Fibroblast of mammary gland (primary cell): ENCODE measurements at places on chromosomes 1 and 21.

GRCh38 chr1:23029337-23029736, 10.1 kb downstream of the KDM1A start:
- no peak for DNase-seq

- no peak for DNase-seq
Observed at GRCh38 chr1:34865573-34865972, 6.0 kb upstream of the SMIM12 start.

DNA sequence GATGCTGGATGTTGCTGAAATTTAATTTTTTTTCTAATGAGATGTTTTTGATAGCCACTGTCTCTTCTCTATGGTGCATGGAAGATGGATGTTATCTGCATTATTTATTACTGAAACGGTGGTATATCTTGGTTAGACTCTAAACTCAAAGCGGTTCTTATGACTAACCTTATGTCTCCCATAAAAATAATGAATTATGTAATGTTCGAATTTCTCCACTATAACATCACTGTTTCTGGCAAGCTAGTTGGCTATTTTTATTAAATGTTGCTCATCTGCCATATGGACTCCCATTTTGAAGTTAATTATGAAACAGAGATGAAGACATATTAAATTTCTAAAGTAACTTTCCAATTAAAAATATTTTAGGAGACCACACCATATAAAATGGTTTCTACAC, 808.6 kb upstream of the ADGRL4 start:
- peak; percentile 48 for DNase-seq

GRCh38 chr1:27491748-27492700, 2.1 kb upstream of the WASF2 start:
- DNase-seq = no peak

GRCh38 chr21:16606271-16606670, 876.5 kb downstream of the USP25 start:
- DNase-seq = no peak

DNA sequence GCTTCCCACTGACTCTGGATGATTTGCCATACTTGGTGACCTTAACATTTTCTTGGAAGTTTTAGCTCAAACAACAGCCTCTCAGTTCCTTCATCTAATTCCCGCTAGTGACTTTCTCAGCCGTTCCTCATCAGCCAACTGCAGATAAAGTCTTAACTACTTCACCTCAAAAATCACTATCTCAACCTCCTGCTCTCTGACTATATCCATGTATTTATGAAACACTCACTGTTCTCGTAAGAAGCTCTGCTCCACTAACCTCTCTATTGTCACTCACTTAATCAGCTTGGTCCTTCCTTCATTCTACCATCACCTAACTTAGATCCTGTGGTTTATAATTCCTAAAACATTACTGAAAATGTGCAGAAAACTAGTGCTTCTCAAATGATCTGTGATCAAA, 1551.6 kb downstream of the MRPL39 start:
- DNase-seq = no peak

DNA sequence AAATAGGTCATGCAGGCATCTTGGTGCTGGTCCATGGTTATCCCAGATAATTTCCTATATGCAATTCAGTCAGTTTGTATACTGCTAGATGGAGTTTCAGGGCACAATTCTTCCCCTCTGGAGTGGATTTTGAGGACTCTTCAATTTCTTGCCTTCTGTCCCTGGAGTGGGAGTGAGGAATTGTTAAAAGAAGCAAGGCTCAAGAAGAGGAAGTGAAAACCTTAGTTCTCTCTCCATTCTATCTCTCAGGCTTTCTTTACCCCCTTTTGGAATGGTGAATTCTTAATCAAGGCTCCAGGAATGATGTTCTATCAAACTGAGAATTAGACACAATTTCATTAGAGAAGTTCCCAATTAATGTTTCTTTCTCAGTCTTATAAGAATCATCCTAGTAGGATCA, 67.1 kb downstream of the RWDD3 start:
- DNase-seq = no peak

DNA sequence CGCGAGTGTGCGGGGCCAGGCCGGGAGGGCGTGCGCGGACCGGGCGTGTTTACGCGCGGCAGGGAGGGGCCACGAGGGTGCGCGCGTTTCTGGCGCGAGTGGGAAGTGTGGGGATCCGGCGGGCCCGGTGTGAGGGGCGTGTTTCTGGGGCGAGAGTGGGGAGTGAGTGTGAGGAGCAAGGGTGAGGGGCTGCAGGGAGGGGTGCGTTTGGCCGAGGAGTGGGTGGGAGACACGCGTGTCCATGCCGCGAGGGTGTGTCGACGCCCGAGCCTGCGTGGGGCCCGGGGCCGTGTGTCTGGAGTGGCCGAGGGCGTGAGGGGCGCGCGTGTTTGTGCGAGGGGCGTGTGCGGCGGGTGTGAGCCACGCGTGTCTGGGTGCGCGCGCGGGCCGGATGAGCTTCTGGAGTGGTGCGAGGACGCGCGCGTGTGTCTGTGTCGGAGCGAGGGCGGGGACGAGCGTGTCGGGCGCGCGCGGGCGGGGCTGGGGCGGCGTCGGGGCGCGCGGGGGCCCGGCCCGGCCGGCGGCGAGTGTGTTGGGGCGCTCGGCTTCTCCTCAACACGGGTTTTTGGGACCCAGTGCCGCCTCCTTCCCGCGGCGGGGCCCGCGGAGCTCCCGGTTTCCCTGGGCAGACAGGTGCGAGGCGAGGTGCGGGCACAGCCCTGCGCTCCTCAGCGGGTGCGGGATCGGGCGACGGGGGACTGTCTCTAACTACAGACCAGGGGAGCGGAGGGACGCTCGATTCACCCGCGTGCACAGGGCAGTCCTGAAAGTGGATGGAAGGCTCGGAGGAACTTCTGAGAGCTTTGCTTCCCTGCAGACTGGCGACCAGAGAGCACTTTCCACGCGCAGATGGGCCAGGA, 65.8 kb upstream of the VAMP3 start:
- DNase-seq = no peak

DNA sequence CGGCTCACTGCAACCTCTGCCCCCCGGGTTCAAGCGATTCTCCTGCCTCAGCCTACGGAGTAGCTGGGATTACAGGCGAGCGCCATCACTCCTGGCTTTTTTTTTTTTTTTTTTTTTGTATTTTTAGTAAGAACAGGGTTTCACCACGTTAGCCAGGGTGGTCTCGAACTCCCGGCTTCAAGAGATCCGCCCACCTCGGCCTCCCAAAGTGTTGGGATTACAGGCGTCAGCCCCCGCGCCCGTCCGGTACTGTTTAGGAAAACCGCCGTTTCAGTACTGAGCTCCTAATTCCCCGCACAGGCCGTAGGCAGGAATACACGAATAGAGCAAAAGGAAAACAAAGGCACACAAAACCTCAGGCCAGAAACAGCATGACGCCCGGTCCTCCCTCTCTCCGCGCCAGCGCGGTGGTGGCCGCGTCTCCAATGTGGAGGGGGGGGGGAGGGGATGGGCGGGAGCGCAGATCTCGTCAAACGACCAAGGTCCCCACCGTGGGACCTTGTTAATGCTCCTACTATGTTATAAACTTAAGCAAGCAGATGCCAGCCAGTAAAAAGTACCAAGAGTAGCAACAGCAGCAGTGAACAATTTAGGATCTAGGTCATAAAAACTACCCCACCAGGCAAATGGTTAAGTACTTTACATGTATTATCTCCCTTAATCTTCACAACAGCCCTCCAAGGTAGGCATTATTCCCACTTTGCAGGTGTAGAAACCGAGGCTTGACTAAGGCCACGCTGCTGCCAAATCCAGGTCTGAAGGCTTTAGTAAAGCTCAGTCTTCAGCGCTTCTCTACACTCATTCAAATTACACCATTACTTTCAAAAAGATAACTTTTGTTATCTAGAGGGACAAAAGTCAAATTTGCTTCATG, 648 bp upstream of the ADAR start:
- DNase-seq = peak; percentile 50

- DNase-seq = peak; percentile 90
Observed at GRCh38 chr1:87826681-87827251, 498.1 kb downstream of the LMO4 start.

DNA sequence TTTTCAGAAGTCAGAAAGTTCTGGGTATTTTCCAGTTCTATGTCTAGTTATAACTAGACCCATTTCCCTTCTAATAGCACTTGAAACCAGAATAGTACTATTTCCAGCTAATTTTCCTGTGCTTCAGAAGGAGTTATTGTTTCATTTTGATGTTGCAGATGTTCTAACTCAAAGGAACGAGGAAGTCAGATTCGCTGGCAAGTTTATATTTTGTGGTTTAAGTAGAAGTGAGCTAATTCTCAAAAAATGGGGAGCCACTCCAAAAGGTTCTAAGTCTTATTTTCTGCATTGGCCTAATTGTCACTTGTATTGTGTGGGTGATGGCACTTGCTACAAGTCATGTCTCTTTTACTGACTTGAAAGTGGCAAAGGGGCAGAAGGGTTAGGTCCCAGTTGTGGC, 18.1 kb downstream of the CCDC185 start:
- DNase-seq = peak; percentile 61

DNA sequence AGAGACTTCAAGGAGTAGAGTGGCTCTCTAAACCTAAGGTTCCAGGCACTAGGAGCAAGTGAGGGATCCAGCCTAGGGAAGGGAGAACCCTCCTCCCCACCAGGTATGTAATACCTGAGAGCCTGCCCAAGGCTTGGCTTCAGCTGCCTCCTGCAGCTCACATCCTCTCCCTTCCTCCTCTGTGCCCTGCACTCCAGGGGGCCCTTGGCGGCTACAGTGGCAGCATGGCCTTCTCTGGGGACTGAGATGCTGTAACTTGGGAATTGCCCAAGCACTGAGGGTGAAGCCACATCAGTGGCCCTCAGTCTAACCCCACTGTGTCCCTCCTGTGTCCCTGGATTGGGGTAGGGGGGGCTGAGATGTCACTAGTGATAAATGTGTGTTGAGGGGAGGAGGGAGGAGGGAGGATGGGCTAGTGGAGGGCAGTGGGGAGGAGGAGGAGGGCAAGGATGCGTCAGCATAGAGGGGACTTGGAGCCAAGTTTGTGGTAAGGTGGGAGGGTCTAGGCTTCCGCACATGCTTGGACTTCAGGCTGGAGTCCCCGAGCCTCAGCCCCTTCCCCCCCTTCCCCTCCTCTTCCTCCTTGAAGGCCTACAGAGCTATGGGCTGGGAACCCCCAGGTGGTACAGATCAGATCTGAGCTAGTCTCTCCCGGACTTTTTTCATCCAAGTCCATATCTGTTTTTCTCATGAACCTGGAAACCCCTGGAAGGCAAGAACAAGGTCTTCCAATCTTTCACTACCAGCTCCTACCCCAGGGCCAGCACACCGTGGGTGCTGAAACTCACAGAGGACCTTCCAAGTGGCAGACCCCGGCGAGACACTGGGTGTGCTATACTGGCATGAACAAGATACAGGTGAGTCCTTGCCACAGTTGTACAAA, 17.5 kb downstream of the COL9A2 start:
- peak; percentile 34 for DNase-seq

GRCh38 chr1:9315411-9316079, 22.9 kb downstream of the SPSB1 start:
- DNase-seq = peak; percentile 91

GRCh38 chr1:196317535-196318522, 290.4 kb downstream of the KCNT2 start:
- peak; percentile 51 for DNase-seq

GRCh38 chr21:46005081-46005480, 23.5 kb downstream of the COL6A1 start:
- DNase-seq = no peak

- peak; percentile 41 for DNase-seq
Observed at GRCh38 chr1:65254320-65255034, 54.9 kb upstream of the DNAJC6 start.

- DNase-seq = no peak
Observed at GRCh38 chr1:207863893-207864535, 46.9 kb downstream of the CD34 start.

GRCh38 chr1:36107394-36107793, 17.6 kb downstream of the COL8A2 start:
- DNase-seq = no peak

DNA sequence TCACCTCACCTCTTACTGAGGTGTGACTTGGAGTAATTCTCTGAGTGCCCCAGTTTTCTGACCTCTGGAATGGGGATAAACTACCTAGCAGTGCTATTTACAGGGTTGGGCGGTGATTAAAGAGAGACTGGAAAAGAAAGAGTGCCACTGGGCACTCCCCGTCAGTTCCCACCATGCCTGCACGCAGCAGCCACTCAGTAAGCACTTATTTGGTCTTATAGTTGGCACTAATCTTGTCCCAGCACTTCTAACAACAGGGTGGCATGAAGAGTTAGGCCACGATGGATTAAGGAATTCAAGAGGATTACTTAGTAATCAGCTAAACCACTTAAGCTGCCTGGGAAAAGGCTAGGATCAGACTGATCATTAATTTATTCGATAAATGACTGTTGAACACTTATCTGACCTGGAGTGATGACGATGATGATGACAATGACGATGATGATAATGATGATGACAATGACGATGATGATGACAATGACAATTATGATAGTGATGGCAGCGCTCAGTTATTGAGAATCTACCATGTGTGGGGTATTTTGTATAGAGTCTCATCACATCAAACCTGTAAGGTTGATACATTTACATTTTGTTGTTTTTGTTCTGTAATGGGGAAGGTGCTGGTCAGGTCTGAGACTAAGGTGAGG, 5.4 kb downstream of the CITED4 start:
- no peak for DNase-seq

GRCh38 chr1:223390618-223391017, 2.6 kb upstream of the CCDC185 start:
- DNase-seq = no peak

GRCh38 chr1:17611991-17612390, 72.5 kb downstream of the ARHGEF10L start:
- peak; percentile 28 for DNase-seq

- no peak for DNase-seq
Observed at GRCh38 chr1:102588536-102588935, 519.8 kb downstream of the COL11A1 start.
